Stimulated activated CD4-positive, alpha-beta T cell treated with anti-CD3 and anti-CD28 coated beads, Interleukin-1b, Interleukin-23, amount 100 ng/mL, for 1 hour (primary cell): ENCODE measurements at places on chromosomes 3 and 15.

- DNase-seq: no peak
These were observed 3.1 kb downstream of the MPI start for GRCh38 chr15:74892931-74893330.

DNA sequence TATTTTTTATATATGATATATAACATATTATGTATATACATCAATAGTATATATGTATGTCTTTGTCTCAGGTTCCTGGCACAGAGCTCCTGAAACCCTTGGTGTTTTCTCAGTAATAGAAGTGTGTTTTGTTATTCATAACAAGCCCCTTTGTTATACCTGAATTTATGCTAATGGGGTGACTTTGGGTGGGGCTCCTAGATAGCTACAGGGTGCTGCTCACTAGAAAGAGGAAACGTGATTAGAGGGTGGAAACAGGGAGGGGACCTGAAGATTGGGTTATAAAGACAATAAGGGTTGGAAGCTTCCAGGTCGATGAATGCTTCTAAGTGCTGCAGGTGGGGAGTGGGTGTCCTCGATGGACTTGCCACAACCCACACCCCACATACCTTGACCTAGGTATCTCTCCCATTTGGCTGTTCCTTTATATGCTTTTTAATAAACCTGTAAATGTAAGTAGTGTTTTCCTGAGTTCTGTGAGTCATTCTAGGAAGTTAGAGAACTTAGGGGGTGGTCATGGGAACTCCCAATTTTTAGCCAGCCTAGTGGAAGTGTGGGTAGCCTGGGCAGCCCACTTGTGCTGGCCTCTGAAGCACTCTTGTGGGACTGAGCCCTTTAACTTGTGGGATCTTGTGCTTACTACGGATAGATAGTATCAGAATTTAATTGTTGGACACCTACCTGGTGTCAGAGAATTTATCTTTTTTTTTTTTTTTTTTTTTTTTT is 36.9 kb upstream of the C15orf39 start:
- no peak for DNase-seq

GRCh38 chr15:69272891-69273290 is 25.8 kb upstream of the PAQR5 start:
- DNase-seq: no peak

- DNase-seq: no peak
These were observed 506.3 kb downstream of the SHQ1 start for GRCh38 chr3:72341920-72342319.

DNA sequence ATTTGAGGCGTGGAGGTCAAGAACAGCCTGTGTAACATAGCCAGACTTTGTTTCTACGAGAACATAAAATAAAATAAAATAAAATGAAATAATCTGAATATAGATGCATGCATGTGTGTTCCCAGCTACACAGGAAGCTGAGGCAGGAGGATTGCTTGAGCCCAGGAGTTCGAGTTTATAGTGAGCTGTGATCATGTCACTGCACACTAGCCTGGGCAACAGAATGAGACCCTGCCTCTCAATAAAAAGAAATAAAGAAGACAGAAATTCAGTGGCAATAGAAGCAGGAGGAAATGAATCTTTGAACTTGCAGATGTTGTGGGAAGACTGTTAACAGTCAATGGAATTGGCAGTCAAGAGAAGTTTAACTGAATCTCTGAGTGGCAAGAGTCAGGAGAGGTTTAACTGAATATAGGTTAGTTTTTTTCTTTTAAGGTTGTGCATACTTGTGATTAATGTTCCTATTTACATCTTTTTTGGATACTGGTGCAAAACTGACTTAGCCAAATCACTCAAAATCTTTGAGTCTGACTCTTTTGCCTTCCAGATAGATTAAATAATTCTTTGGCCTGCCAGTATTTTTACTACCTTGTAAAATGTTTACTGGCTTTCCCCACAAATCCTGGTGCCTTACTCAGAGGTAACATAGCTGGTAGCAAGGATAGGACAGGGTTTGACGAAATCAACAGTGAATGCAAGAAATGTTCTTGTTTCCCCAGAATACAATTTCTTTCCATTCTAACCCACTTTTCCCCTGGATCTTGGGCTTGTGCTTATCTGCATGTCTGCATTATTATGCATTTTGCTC is 361.4 kb downstream of the PDCD6IP start:
- no peak for DNase-seq

GRCh38 chr15:51580385-51580784 is 42.2 kb downstream of the DMXL2 start:
- no peak for DNase-seq

DNA sequence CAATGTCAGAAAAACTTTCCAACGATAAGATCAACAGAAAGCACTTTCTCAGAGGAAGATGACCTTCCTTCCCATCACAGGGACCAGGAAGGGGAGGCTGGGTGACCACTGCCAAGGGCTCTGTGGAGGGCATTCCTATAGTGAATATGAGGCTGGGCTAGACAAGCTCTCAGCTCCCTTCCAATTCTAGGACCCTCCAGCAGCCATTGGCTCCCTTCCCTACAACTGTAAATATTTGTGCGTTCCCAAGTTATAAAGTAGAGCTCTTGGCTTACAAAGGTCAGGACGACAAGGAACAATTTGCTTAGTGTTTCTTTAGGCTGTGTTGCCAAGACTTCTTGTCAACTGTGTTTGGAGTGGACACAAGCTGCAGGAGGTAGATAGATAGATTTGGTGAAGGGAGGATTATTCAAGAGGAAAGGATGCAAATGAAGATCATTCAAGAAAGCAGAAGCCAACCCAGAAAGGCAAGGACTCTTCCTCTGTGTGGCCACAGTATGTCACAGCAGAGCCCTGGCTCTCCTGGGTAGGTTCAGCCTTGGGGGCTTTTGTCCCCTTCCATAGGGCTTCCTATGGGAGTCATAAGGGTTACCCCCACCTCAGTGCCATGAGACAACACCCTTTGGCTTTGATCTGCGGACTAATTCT is 223.6 kb upstream of the TLE3 start:
- no peak for DNase-seq

GRCh38 chr3:115423170-115423569 is 200.1 kb upstream of the GAP43 start:
- DNase-seq: no peak

DNA sequence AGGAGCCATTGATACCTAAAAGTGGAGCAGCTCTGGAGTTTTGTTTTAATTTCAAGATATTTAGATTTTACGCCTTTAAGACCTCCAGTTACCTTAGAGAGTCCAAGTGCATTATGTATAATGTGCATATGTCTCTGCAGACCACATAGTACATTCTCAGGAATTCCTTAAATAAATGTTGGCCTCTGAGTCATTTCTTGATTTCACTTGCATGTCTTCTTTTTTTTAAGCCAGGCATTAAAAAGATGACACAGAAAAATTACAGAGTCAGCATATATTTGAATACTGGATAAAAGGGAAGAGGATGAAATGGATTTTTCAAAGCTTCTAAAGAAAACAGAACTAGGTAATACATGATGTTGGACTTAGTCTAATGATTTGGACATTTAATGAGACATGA is 125.2 kb downstream of the TMCO5A start:
- no peak for DNase-seq

DNA sequence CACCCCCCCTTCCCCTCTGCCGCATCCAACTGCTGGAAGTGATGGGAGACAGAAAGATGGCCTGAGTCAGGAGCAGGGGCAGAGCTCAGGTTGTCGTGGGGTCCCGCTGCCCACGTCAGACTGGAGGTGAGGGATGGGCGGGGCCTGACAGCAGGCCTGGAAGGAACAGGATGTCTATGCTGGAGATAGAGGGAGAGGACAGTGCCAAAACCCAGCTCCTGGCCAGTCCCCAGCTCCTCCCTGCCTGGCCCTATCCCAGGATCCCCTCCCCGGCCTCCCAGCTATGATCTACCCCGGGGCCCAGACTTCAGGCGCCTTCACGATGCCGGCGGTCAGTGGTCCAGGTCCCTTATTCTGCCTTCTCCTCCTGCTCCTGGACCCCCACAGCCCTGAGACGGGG is at the start of gene LMAN1L:
Gene LMAN1L (plus strand): TSS at position 303 of the 400 bp plus-strand sequence. CDS start 20 bp downstream, at position 323.
- no peak for DNase-seq

DNA sequence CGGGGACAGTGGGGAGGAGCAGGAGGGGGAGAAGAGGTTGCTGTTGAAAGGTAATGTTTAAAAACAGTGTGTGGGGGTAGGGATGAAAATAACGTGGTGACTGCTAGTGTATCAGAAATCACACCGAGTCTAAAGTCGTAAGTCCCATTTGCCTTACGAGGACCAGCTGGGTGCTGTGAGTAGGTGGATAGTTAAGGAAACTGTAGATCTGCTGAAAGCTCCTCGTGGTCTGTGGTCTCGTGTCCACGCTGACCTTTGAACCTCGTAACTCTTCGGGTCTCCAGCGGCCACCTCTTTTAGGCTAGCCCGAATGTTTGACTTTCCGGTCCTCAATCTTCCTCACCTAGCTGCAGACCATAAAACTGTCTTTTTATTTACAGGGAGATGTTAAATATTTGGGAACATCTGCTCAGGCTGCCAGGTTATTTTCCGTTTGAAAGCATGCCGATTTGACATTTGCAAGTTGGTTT is 29.3 kb upstream of the ST3GAL6 start:
- no peak for DNase-seq

DNA sequence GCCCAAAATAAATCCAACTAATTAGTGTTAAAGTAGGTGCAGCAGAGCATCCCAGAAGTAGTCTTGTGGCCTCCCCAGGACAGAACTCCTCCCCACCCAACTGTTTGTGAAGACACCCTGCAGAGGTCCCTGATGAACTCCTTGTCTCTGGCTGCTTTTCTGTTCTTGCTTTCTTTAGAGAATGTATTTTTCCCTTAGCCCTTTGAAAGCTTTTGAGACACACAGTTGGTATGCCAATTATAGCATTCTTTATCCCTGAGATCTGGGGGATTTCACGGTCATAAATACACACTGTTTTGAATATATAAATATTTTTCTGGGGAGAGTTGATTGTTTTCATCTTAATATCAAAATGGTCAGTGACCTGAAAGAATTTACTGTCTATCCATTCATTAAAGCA is 9.8 kb downstream of the TFG start:
- DNase-seq: no peak

GRCh38 chr3:141945726-141946485 is 69.5 kb downstream of the ATP1B3 start:
- DNase-seq: no peak

DNA sequence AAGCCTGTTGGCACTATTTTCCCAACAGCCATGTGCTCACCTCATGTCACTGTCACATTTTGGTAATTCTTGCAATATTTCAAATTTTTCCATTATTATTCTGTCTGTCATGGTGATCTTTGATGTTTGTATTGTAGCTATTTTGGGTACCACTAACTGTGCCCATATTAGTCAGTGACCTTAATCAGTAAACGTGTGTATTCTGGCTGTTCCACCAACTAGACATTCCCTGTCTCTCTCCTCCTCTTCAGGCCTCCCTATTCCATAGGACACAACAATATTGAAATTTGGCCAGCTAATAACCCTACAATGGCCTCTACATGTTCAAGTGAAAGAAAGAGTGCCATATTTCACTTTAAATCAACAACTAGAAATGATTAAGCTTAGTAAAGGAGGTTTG is 88.6 kb downstream of the OPA1 start:
- DNase-seq: no peak

DNA sequence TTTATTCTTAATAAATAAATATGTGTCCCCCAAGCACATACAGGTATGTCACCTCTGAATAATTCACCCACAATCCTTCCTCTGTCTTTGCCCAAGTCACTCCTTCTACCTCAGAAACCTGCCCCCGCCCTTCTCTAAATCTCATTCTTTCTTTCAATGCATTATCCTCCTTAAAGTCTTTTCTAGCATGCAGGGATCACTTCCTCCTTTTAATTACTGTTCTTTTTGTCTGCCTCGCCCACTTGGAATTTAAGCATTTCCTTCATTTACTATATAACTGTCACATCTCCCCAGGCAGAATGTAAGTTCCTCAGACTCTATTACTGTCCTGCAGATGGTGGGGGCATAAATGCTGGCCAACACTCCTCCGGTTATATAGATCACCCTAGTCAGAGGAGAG is 7.8 kb downstream of the CCDC80 start:
- no peak for DNase-seq

- no peak for DNase-seq
These were observed 62.3 kb downstream of the MCTP2 start for GRCh38 chr15:94293411-94294402.

DNA sequence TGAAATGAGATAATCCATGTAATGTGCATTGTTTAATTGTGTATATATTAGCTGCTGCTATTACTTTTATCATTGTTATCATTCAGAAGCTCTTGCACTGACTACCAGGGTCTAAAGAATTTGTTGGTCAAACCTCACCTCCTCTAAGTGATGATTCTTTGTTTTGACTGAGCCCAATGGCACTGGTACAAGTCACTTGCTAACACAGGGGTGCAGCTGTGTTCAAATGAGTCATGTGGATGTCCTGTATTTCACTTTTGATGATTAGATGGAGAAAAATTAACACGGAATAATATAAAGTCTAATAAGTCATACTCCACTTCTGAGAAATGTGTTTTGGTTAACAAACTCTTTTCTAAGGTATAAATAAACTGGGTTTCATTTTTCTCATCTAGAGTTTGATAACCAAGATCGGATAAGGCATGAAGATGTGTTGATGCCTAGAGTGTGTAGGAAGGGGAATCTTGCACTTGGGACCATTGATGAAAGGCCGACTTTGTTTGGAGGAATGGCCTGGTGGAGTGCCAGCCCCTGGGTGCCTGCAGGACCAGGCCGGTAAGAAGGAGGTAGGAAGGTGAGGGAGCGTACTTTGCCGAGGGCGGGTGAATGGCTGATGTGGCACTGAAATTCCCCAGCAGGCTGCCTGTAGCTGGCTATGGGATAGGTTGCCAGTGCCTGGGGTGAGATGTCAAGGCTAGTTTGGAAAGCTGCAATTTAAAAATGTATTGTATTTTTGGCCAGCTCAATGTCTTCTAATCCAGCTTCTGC is 244.7 kb upstream of the ZPLD1 start:
- no peak for DNase-seq

GRCh38 chr3:77835921-77836320 is 796.0 kb downstream of the ROBO2 start:
- no peak for DNase-seq

GRCh38 chr15:67550522-67550921 is 8.0 kb downstream of the MAP2K5 start:
- no peak for DNase-seq

DNA sequence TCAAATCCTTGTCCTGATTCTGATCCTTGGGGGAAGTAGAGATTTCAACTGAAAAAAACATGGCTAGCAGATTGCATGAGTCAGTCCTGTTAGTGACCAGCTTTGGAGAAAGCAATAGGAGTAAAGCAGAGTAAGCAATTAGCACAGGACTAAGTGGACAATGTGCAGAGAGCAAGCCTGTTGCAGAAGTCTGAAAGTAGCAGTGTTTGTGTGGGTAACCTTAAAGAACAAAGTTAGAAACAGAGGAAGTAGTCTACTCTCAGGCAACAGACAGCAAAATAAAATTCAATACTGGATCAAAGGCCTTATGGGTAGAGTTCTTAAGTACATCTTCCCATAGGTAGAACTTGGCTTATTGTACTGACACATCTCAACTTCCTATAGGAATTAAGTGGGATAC is 916.8 kb downstream of the CADM2 start:
- DNase-seq: no peak
